ENCODE measurements at places on chromosomes 2 and 18.

DNA sequence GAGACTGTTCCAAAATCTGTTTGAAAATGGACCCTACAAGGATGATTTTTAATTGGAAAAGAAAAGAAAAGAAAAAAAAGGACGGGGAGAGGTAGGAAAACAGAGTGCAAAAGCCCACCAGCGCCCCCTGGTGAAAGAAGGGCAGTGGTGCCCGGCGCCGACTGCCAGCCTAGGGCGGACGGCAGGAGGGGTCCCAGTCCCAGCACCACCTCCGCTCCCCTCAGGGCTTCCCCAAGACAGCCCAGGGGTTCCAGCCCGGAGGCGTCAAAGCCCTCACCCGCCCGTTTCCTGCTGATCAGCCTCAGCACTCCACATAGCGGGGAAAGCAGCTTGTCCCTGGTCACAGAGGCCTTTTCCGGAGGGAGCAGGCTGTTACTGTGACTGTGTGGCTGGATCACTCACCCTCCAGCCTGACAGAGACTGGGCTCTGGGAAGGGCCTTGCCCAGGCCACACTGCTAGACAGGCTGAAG lies 213.9 kb downstream of the TFCP2L1 start:
- peak; percentile 47 for DNase-seq

DNA sequence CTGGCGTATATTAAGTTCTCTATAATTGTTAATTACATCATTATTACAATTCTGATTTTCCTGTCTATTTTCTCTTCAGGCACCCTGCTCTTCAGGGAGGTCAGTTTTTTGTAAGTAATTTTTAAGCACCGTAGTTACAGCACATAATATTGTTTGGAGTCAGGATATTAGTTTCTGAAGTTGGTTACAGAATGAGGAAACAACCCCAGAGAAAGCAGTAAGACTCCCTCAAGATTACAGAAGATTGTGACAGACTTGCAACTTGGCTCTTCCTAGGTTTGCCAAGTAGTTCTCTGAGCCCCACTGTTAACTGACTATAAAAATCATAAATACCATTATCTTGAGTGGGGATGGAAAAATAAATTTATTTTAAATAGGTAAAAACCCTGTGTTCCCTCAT lies 921 bp downstream of the RPE start:
- DNase-seq: no peak

GRCh38 chr2:241005569-241005968 lies 7.2 kb downstream of the SNED1 start:
- DNase-seq: no peak

- DNase-seq: peak; percentile 82
These were observed 45.2 kb downstream of the NCK2 start for GRCh38 chr2:105789745-105790460.

GRCh38 chr2:75491129-75491753 lies 69.5 kb downstream of the EVA1A start:
- no peak for DNase-seq

- DNase-seq: no peak
These were observed 109.2 kb downstream of the EXOC6B start for GRCh38 chr2:72716601-72717000.

DNA sequence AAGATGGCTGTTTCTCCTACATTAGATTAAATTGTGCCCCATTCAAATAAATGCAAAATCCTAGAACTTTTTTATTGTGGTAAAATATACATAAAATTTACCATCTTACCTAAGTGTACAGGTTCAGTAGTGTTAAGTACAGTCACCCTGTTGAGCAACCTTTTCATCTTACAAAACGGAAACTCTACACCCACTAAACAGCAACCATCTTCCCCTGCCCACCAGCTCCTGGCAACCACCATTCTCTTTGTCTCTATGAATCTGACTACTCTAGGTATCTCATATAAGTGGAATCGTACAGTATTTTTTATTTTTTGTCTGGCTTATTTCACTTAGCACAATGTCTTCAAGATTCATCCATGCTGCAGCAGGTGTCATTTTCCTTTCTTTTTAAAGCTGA lies 53.0 kb downstream of the ASXL2 start:
- no peak for DNase-seq

DNA sequence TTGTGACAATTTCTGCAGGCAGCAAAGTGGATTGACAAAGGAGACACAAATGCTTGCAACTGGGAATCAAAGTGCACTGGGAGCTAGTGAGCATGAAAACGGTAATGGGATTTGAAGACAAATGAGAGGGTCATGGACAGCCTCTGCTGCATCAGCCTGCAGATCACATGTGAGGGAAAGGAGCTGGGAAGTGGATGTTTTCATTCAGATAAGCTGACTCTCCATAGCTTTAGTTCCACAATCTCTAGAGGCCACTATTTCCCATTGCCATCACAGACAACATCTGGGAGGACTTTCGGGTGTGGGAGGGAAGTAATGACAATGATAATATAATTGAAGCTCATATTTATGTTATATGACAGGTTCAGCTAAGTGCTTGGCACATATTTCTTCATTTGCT lies 28.4 kb downstream of the ADCYAP1 start:
- DNase-seq: no peak

GRCh38 chr18:37671119-37671518 lies 105.5 kb upstream of the CELF4 start:
- no peak for DNase-seq

GRCh38 chr18:59142274-59142673 lies 2.6 kb downstream of the SEC11C start:
- DNase-seq: no peak

DNA sequence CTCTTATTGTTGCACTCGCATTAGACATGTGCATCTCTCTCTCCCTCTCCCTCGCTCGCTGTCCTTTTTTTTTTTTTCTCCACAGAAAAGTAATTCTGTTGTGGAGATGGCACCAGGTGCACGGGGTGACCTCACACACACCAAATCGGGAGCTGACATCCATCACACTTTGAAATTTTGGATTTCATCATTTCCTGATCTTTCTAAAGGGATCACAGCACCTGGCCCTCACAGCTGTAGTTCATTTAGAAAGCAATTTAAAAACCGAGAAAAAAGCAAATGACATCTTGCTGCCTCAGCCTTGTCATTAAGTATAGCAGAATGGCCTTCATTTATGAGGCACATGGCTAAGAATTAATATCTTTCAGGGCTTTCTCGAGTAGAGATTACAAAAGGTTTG lies 717.2 kb downstream of the RNF144A start:
- DNase-seq: no peak

DNA sequence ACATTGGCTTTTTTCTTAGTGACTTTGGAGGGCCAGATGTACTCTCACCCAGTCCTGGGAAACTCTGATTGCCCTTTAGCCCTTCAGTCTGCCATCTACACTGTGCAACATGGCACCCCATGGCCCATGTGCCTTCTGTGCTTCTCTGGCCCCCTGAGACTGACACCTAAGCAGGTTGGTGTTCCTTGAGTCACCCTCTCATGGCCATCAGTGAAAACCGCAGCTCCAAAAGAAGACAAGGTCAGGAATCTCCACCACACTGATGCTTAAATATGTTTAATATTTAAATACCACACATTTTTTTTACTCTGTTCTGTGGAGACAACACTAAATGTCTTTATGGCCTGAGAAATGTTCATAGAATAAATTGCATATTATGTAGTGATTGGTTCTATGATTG lies 23.9 kb downstream of the DCC start:
- no peak for DNase-seq

DNA sequence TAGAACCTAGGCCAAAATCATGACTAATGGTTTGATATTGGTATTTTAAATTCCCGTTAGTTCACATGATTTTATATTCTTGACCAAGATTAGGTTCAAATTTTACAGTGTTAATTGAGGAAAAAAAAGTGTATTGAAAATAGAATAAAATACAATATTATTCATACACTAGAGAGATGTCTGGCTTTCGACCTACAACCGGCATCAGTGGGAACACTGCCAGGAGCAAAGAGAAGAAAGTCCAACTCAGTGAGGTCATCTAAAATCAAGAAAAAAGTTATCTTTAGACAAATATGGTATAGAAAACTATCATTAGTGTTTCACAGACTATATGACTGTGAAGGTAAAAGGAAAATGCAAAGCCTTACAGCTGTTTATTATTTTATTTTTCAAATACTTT lies 81.5 kb downstream of the PIGN start:
- DNase-seq: no peak

GRCh38 chr2:161307676-161308075 lies 549 bp upstream of the PSMD14 start:
- no peak for DNase-seq

DNA sequence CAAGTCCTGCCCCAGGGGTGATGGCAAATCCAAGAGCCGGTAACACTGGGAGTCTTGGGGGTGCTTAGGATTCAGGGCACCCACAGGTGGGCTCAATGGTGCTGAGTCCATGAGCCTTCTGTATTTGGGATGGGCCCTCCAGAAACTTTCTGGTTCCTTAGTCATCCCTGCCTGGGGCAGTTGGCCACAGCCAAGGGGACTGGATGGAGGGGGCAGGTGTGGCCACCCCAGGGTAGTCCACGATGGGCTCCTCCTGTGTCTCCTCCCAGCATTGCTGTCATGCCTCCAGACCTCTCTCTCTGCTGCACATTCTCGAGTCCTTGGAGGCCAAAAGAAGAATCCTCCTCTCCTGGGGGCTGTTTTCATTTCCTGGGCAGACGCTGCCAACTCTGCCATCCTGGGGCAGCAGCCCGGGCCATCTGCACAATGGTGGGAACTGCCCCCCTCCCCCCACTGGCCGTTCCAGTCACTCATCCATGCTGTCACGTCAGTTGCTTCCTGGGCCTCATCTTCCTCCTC lies 158.0 kb upstream of the TWIST2 start:
- DNase-seq: peak; percentile 54

All from tibial artery (tissue), 4 donors.